CD4-positive, alpha-beta T cell treated with Interferon alpha-2 for 1 hour (primary cell): ENCODE measurements at places on chromosomes 16 and 17.

GRCh38 chr17:1365445-1366039 lies 34.5 kb downstream of the YWHAE start:
- DNase-seq = peak; percentile 72

DNA sequence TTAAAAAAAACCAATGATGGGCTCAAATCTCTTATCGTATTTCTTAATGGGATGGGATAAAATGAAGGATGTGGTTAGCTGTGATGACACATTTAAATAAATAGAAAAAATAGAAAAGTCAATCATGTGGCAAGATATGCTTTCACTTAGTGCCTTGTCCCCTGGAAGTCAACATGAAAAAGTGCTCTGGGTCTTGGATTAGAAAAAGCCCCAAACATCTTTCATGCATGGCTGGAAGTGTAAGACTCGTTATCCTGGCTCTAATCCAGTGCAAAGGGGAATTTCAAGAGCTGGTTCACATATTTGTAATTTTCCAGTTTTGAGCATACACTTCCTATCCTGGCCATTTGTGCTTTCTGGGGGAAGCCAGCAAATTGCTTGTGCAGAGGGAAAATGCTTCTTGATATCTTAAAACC lies 160.9 kb downstream of the MAP2K6 start:
- DNase-seq = no peak

DNA sequence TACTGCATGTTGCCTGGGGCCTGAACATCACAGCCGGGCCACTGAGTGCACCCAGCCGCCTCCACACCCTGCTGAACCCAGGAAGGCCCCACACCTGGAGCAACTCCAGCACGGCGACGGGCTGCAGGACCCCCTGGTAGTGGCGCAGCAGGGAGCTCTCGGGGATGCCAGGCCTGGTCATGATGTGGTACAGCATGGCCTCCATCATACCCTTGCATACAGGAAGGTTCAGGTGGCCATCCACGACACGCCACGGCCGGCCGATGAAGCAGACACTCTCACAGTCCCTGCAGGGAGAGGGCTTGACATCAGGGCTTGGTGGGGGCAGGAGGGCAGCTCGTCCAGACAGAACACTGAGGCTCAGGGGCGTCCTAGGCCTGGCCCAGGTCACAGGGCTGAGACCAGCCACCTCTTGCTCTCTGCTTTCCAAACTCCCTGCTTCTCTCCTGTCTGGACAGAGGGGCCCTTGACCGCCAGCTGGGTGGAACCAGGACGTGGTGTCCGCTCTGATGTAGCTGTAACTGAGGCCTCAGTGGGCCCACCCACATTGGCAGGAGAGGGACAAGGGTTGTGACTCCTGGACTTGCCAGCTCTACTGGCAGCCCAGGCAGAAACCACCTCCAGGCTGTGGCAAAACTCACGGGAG lies 60.3 kb downstream of the IL21R start:
- no peak for DNase-seq

DNA sequence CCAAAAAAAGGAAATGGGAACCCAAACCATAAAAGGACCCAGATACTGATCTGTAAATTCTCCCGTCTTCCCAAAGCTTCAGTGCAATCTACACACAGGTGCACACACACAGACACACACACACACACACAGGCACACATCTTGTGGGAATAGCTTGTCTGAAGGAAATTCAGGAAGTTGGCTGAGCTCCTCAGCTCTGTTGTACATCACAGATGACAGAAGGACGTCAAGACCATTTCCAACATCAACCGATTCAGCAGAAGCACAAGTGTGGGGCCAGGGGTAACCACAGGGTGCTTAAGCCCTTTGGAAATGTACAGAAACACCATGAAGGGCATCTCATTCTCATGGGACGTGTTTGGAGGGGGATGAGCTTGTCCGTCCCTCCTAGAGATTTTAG lies 498.1 kb upstream of the PSMD7 start:
- DNase-seq = no peak

DNA sequence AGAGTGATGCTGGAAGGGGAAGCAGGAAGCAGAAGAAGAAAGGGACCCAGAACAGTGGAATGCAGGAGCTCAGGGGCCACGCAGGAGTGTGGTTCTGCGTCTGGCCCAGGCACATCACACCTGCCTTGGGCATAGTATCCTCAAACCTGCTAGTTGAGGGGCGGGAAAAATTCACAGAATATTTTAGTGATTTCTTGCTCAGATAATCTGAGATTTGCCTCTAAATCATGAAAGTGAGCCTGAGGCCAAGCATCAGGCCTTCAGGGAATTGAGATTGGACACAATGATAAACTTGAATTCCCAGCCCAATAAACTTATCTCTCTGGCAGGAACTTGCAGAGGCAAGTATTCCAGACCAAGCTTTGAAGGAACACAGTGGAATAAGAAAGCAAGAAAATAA lies 48.5 kb upstream of the CCL2 start:
- DNase-seq = no peak

DNA sequence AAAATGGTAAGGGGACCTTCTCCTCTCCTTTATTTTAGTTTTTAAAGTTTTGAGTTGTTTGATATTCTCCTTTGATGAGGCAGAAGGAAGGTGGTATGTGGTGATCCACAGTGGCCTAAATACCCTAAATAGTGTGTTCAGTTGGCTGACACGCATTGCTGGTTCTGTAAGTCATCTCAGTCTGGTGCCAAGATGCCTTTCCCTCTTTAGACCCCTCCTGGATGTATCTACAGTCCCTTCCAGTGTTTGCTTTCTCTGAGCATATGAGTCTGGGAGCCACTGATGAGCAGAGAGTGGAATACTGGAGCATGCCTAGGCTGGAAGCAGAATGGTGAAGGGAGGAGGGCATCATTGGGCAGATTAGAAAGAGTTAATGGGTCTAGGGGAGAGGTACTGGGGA lies 64.5 kb downstream of the NEUROD2 start:
- DNase-seq = no peak

- DNase-seq = no peak
These were observed 71.5 kb downstream of the GAS7 start for GRCh38 chr17:10126616-10127501.

DNA sequence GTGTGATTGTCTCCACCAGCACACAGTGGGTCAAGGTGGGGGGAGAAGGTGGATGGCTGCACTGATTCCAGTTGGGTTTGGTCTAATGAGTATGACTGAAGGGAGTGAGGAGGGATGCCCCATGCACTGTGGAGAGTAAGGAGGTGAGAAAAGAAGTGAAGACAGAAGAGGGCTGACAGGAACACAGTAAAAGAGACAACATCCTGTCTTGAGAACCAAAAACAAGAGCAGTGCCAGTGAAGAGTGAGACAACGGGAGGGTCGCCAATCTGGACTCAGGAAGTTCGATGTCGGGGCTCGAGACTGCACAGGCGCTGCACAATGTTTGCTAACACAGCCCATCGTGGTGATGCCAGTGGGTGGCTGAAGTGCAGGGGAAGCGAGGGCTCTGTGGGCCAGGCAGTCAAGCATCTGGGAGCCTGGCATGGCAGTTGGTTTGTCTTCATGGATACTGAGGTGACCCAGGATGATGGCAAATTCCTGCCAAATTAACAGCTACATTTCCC lies 34.1 kb downstream of the DUSP14 start:
- no peak for DNase-seq

- DNase-seq = no peak
These were observed 4.8 kb upstream of the PHF12 start for GRCh38 chr17:28956112-28956511.
